Left lobe of liver (tissue), 2 donors: ENCODE measurements at places on chromosomes 2 and 18. TPM values are rescaled to one million over a fixed set of nuclear protein-coding genes. Genes with fewer than 3 reads are reported as not detected.

GRCh38 chr18:26301681-26302080, 75.4 kb downstream of the TAF4B start:
- no peak for DNase-seq

- DNase-seq: peak; percentile 53
These were observed 1.1 kb upstream of the SPAST start for GRCh38 chr2:32061973-32062861.

DNA sequence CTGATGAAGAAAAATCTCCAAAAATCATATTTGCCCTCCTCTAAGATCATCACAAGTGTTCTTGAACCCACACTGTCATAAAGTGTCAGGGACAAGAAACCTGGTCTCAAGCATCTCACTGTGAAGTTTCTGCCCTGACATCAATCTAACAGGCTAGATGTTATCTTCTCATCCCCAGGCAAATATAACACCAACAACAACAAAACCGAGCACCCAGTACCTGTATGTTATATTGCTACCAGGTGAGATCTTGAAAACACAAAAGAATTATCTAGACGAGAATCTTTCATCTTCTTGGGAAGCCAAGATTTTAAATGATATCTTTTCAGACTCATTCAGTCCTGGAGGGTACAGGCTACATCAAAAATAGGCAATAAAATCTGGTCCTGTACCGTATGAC, 8.8 kb upstream of the MAP4K3 start:
- no peak for DNase-seq

The RBM43 gene
- total RNA-seq: 3.4 TPM

DNA sequence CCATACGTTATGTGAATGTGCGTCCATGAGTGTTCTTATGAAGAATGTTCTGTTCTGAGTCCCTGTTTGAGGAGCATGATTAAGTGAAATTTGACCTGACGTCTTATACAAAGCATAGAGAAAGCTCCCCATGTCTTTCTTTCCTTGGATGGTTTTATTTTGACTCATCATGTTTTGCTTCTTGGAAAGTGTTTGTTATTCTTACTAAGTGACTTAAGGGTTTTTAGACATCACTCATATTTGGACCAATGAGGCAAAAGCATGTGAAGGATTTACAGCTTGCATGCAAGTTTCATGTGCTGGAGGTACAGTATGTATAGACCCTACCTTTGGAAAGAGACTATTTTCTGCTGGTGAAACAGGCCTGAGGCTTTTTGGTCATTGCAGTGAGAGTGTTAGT, 33.5 kb upstream of the ZEB2 start:
- DNase-seq: no peak

DNA sequence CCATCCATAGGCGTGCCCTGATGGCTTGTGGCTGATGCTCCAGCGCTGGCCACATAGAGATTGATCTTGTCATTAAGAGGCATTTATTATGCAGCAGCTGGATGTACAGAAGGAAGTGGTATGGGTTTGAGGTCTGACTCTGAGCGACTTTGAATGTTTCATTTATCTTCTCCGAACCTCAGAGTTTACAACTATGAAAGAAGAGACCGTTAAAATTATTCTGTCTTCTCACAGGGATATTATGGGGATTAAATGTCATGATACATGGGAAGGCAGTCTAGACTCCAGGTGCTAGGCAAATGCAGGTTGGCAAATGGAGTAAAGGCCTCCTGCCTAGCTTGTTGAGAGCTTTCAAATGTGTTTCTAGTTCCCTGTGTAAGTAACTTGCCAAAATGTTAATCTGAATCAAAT, 30.3 kb downstream of the MOGAT1 start:
- DNase-seq: no peak

The TMEM198 gene
- 2.1 TPM for total RNA-seq

The ANKRD30BL gene
- total RNA-seq: not detected

- no peak for DNase-seq
These were observed 87.1 kb downstream of the HS1BP3 start for GRCh38 chr2:20563833-20564232.

DNA sequence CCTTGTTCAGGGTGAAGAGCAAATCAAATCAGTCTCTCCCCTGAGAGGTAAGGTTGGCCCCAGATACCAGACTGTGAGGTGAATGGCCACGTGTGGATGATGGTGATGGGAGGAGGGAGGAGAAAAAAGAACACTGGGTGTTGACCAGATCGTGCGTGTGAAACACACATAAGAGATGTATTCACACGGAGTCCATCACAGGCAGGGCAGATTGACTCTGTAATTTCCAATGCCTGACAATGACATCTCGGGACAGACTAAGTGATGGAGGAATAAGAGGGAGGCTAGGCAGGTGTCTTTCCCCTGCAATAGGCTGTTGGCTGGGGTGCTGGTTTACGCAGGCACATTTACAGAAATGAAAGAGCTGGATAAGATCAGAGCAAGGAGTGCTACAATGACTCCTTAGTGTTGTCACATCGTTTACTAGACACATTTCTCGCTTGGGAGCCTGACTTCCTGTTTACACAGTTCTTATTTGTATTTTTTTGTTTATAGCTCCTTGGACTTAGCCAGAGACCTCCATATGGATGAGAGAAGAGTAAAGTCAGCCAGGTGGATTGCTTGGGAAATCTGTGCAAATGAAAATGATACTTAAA, 43.1 kb downstream of the CPO start:
- no peak for DNase-seq
